Left lung (tissue), 14 donors: ENCODE measurements at places on chromosomes 2 and 18. TPM values are rescaled to one million over a fixed set of nuclear protein-coding genes. Genes with fewer than 3 reads are reported as not detected.

- DNase-seq = no peak
Measured at GRCh38 chr18:68418881-68419280, 296.0 kb downstream of the TMX3 start.

DNA sequence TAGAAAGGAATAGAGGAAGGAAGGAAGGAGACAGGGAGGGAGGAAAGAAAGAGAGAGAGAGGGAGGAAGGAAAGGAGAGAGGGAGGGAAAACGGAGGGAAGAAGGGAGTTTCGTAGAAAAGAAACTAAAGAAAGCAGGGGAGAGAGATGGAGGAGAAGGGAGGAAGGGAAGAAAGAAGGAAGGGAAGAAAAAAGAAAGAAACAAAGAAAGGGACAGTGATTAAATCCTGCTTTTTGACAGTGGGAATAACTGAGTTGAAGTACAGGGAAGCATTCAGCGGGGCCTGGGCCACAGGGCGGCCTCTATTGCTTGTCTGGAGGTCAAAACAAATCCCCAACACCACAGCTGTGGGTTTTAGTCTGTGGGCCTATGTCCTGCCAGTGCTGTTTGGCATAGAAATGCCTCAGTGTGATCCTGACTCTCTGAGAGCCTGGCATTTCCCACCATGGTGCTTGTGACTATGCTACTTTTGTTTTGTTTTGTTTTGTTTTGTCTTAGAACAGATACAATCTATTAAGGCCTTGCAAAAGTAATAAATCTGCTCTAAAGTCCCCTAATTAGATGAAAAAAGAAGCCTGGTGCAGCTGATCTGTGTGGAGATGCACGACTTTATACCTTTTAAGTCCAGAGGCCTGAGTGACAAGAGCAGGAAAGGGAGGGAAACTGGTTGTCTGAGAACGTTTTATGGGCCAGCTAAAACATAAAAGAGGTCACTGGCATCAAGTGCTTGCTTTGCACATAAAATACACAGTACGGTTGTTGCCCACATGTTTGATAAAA is 40.0 kb downstream of the IL1RL2 start:
- no peak for DNase-seq

DNA sequence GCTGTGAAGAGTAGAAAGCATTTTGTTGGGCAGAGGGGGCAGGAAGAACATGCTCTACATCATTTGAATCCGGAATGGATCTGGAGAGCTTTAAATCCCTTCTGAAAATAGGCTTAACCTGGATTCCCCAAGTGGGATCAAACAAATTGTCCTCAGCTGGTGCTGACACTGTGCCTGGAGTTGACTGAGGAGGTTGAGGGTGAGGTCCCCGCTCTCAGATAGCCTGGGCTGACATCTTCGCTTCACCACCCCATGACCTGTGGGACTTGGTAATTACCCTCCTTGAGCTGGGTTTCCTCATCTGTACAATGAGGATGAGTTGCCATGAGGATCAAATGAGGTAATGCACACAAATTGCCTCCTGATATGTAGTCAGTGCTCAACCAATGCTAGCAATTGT is 117.8 kb upstream of the SMAD2 start:
- DNase-seq = no peak

- no peak for DNase-seq
Measured at GRCh38 chr2:128493880-128494279, 175.2 kb upstream of the HS6ST1 start.

- DNase-seq = no peak
Measured at GRCh38 chr18:22112215-22112614, 57.2 kb upstream of the GATA6 start.

DNA sequence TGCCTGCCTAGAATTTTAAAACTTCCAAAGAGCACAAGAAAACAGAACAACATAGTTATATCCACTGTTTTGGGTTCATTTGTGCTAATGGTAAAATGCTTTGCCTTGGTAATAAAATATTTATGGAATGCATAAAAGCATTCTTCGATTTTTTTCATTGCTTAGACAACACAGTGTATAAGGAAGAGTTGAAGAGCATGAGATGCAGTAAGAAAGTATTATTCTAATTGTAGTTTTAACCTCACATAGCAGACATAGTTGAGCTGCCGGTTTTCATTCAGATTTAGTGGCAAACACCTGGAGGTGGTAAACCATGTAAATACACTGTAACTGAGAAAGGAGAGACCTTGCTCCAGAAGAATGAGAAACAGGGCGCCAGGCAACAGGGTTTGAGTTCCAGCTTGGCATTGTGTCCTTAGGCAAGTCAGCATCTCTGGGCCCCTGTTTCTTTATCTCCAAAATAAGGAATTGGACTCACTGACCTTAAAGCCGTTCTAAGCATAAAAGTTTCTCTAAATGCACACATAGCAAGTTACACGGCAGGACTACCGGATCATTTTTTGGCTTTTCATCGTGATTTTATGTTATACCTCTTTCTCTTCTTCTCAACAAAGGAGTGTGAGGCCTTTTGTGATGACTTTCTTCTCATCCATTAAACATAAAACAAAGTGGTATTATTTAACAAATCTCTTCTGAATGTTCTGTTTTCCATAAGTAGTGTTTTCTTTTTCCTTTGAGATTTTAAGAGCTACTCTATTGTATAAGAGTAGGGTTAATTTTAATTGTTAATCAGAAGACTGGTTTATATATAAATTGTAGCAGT is 7.9 kb downstream of the UGP2 start:
- no peak for DNase-seq

- no peak for DNase-seq
Measured at GRCh38 chr18:35526495-35527059, 28.8 kb upstream of the INO80C start.

The NT5C1B gene
- total RNA-seq = not detected

The SP3 gene
- 69.0 TPM for total RNA-seq
